ENCODE measurements at places on chromosomes 4 and X.

DNA sequence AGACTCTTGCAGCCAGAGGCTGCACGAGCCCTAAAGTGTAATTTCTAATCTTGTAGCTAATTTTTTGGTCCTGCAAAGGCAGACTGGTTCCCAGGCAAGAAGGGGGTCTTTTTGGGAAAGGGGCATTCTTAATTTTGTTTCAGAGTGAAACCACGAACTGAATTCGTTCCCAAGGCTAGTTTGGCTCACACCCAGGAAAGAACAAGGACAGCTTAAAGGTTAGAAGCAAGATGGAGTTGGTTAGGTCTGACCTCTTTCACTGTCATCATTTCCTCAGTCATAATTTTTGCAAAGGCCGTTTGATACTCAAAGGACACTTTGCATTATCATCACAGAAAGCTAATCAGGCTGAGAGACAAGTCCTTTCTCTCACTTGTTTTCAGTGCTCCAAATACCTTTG is 30.9 kb downstream of the XG start:
- no peaks in the 10 kb centered on the region for H3K27me3 ChIP-seq
- H3K27ac ChIP-seq, result no peak overlapping the region
- no peak for DNase-seq
- no peaks in the 10 kb centered on the region for H3K36me3 ChIP-seq
- no peak overlapping the region for H3K4me3 ChIP-seq
- peaks cover 37% of the 10 kb centered on the region for H3K4me1 ChIP-seq

GRCh38 chrX:7119950-7120877 is 27.3 kb upstream of the STS start:
- peaks cover 22% of the 10 kb centered on the region for H3K4me1 ChIP-seq
- no peaks in the 10 kb centered on the region for H3K27me3 ChIP-seq
- no peak overlapping the region for H3K27ac ChIP-seq
- H3K36me3 ChIP-seq, result no peaks in the 10 kb centered on the region
- no peak overlapping the region for H3K4me3 ChIP-seq

DNA sequence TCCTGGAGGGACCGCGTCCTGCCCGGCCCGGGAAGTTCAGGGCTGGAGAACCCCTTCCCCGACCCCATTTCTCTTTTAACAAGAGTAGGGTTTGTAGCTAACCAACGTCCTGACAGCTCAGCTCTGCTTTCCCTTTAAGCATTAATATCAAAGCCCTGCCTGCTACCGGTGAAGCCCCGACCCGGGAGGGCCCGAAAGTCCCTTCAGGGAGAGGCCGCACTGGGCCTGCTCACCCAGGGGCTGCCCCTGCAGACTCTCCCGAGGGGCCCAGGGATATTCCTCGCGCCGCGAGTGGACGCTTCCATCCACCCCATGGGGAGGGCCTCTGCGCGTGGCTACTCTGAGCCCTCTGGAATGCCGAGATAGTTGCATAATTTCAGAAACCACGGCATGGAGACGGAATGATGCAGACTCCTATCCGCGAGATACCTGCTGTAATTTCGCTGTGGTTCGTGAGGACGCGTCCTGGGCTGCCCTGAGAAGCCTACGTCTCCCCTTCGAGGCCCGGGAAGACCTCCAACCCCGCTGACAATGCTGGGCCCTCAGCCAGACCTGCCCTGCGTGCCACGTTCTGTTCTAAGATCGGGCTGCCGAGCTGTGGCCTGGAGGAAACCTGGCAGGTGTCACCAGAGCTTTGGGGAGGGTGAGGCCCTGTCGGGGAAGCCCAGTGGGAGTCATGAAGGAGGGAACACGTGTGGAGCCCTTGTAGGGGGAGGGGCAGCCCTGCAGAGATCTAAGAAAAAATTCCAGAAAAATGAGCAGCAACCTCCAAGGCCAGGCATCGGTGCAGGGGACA is 999 bp upstream of the CTBP1 start:
- H3K27me3 ChIP-seq, result no peaks in the 10 kb centered on the region
- 0 out of 2 replicates have a peak overlapping the region, but pooled peaks have one; percentile 19 for H3K27ac ChIP-seq
- peak; percentile 66 for DNase-seq
- H3K4me1 ChIP-seq, result peaks cover 12% of the 10 kb centered on the region

GRCh38 chr4:592825-593520 is 16.9 kb upstream of the TMEM271 start:
- H3K27me3 ChIP-seq, result no peaks in the 10 kb centered on the region
- no peak overlapping the region for H3K4me3 ChIP-seq
- no peak overlapping the region for H3K27ac ChIP-seq
- no peaks in the 10 kb centered on the region for H3K36me3 ChIP-seq
- no peak for DNase-seq
- H3K4me1 ChIP-seq, result no peaks in the 10 kb centered on the region

DNA sequence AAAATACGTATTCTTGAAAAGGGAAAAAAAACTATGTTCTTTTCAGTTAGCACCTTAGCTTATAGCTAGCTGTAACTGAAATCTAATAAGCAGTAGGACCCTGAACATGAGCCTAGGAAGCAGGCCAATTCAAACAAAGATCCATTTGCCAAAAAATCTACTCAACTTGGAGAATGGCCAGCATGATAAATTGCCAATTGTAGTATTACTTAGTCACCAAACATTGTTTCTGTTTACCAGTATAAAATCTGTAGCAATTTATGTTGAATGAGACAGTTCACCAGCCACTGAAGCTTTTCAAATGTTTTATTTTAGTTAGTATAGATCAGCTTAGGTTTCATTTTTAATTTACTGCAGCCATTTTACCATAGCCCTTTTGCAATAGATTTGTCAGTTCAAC is 323.6 kb upstream of the DIPK2B start:
- H3K36me3 ChIP-seq, result no peaks in the 10 kb centered on the region
- no peak overlapping the region for H3K27ac ChIP-seq
- DNase-seq, result no peak
- H3K27me3 ChIP-seq, result no peaks in the 10 kb centered on the region
- H3K4me3 ChIP-seq, result no peak overlapping the region

DNA sequence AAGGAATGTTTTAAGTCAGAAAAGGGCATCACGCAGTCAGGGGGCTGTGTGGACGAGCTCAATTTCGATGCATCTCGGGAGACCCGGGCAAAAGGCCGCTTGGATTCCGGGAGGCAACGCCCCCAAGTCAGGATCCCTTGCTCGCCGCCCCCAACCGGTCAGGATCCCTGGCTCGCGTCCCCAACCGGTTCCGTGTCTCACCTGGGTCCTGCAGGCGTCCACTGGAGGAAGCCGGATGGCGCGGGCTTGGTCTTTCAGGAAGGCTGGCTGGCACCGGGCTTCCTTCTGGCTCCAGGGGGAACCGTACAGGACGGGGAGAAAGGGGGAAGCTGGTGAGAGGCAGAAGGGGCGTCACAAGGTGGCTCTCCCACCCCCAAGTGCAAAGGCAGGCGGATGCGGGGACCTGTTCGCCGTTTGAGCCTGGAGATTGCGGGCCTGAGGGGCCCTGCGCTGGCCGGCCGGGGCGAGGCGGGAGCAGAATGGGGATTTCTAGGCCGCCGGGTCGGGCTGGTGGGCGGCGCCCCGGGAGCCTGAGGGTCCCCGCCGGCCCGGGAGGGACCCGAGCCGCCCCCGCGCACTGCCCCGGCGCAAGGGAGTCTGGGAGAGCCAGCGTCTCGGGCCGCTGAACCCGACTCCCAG is 84.7 kb downstream of the HPRT1 start:
- DNase-seq, result peak; percentile 57
- H3K27ac ChIP-seq, result no peak overlapping the region
- peaks cover 41% of the 10 kb centered on the region for H3K27me3 ChIP-seq
- no peaks in the 10 kb centered on the region for H3K36me3 ChIP-seq
- peaks cover 47% of the 10 kb centered on the region for H3K4me1 ChIP-seq

GRCh38 chr4:114163051-114163450 is 183.6 kb upstream of the ARSJ start:
- H3K4me1 ChIP-seq, result 0 out of 2 replicates have a peak, but pooled peaks cover 3% of the 10 kb centered on the region
- no peak overlapping the region for H3K27ac ChIP-seq
- H3K36me3 ChIP-seq, result no peaks in the 10 kb centered on the region
- H3K4me3 ChIP-seq, result no peak overlapping the region
- no peaks in the 10 kb centered on the region for H3K27me3 ChIP-seq

DNA sequence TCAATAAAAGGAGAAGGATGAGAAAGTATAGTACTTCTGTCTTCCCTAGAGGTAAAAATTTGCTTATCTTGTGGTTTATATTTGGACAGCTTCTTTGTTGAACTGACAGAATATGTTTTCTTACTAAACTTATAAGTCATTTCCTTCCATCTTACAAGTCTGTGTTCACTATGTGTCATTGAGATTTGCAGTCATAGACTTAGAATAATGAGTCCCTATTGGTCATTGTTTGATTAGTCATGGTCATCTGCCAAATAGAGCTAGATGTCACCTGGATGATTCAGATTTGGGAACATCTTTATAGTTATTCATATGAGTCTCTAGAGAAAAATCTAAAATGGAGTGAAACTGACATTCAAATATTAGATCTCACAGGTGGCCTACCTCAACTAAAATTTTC is 51.5 kb downstream of the SPATA18 start:
- H3K27ac ChIP-seq, result no peak overlapping the region

- no peak overlapping the region for H3K27ac ChIP-seq
- H3K4me1 ChIP-seq, result no peaks in the 10 kb centered on the region
- H3K36me3 ChIP-seq, result no peaks in the 10 kb centered on the region
- H3K27me3 ChIP-seq, result no peaks in the 10 kb centered on the region
- DNase-seq, result no peak
- no peak overlapping the region for H3K4me3 ChIP-seq
Measured at GRCh38 chrX:129238011-129238410, 285.3 kb downstream of the SMARCA1 start.

DNA sequence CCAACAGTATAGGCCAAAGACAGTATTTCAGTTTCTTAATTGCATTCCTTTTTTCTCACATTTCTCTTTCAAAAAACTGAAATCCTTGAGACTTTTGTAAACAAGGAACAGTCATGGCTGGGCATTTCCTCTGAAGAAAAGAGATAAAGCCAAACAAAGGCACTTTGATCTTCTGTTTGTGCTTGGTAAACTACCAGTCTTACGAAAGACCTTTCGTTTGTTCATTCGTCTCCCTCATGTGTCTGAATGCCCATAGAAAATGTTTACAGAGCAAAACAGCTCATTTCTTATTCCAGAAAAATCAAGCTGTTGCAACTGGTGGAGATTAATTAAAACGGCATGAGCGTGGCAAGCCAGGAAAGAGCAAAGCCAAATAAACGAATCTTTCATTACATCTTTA is 178.0 kb downstream of the GASK1B start:
- H3K27ac ChIP-seq, result no peak overlapping the region
- H3K36me3 ChIP-seq, result no peaks in the 10 kb centered on the region
- DNase-seq, result no peak
- H3K27me3 ChIP-seq, result no peaks in the 10 kb centered on the region
- H3K4me3 ChIP-seq, result no peak overlapping the region

DNA sequence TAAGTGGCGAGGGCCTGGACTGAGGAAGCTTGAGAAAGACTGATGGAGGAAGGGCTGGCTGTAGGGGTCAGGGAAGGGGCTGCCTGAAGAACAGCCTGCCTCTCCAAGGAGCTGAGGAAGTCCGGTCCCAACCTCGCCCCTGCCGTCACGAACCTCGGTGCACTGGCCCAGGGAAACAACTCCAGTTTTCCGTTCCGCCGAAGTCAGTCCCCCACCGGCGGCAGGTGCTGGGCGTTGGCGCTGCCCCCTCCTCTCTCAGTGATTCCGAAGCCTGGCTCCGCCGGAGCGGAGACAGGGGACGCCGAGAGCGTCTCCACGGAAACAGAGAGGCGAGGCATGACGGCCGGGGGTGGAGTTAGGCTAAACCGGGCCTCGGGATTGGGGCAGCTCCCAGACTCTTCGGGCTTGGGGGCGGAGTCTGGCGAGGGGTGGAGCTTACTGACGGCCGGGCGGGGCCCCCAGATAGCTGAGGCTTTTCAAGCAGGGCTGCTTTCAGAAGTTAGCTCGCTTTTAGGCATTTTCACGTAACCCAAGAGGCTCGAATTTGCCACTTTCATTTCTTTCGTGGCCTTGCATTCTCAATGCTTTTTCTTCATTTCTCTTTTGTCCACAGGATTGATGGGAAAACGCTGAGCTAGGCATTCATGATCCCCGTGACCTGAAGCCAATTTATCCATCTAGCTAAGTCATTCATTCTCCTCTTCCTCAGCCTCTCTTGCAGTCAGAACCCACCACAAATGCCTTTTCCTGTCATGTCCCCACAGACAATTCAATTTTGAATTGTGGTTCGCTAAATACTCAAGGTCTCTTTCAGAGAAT is at the start of gene TTC29:
Gene TTC29, minus strand, starts transcription at position 309 of the 819 bp plus-strand sequence. CDS start 5,969 bp downstream, outside the sequence.
- no peaks in the 10 kb centered on the region for H3K27me3 ChIP-seq
- peaks cover 34% of the 10 kb centered on the region for H3K4me1 ChIP-seq
- DNase-seq, result peak; percentile 99
- no peak within 1 kb of the TSS for H3K27ac ChIP-seq
